ENCODE measurements at places on chromosomes 12 and 14. TPM values are rescaled to one million over a fixed set of nuclear protein-coding genes. Genes with fewer than 3 reads are reported as not detected.

The GZMH gene
- not detected for total RNA-seq

The TC2N gene
- not detected for total RNA-seq

The PPP1R36 gene
- 1.1 TPM for total RNA-seq

The MIPOL1 gene
- 12.4 TPM for total RNA-seq

The SLC5A8 gene
- not detected for total RNA-seq

The CCDC197 gene
- not detected for total RNA-seq

The GLT8D2 gene
- 47.1 TPM for total RNA-seq

The IGFBP6 gene
- 231 TPM for total RNA-seq

The PRICKLE1 gene
- 1.1 TPM for total RNA-seq

The TSPAN11 gene
- total RNA-seq = 0.32 TPM

The SLC6A13 gene
- 0.11 TPM for total RNA-seq

The DUSP6 gene
- 28.3 TPM for total RNA-seq

The NKX2-1 gene
- not detected for total RNA-seq

The CCDC91 gene
- total RNA-seq = 14.7 TPM

The ANKS1B gene
- 0.11 TPM for total RNA-seq

The ITGB7 gene
- total RNA-seq = not detected

The PAX9 gene
- total RNA-seq = 0.38 TPM

The KRT83 gene
- total RNA-seq = not detected

The SCN8A gene
- total RNA-seq = 7.4 TPM

The GPR135 gene
- total RNA-seq = 2.5 TPM

The TUBA1C gene
- 1,346 TPM for total RNA-seq

The HIP1R gene
- 14.1 TPM for total RNA-seq

The ZBTB42 gene
- total RNA-seq = 2.8 TPM

The UBR7 gene
- 54.9 TPM for total RNA-seq

The NR4A1 gene
- 2.3 TPM for total RNA-seq

The ADCY4 gene
- total RNA-seq = not detected

The FAM186B gene
- total RNA-seq = 0.19 TPM
